Osteocyte (in vitro differentiated cells): ENCODE measurements at places on chromosomes 16 and 17. TPM values are rescaled to one million over a fixed set of nuclear protein-coding genes. Genes with fewer than 3 reads are reported as not detected.

The SLC12A3 gene
- total RNA-seq: not detected in 2 replicates

The ITGAL gene
- total RNA-seq: not detected in 2 replicates

The ZNF688 gene
- 10.9 and 11.3 TPM in 2 replicates for total RNA-seq

DNA sequence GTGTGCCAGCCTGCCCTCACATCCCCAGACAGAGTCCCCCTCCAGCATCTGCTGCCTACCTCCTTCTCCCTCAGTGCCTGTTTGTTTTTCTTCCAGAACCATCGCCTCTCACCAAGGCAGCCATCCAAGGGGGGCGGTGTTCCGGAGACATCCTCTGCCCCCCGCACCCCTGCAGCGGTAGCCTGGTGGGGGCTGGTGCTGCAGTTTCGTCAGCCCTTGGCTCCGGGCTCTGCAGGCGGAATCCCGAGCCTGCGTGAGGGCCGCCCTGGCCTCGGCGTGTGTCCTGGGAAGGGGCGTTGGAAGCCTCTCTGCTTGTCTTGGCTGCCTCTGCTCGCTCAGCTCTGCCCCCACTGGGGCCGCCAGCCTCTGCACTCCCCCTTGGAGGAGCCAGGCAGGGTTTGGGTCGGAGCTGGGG, 126.0 kb upstream of the CIBAR2 start:
- DNase-seq: peak; percentile 96

GRCh38 chr16:49275050-49275730, 6.4 kb downstream of the CBLN1 start:
- no peak for DNase-seq
